ENCODE measurements at places on chromosomes 7 and 10.

DNA sequence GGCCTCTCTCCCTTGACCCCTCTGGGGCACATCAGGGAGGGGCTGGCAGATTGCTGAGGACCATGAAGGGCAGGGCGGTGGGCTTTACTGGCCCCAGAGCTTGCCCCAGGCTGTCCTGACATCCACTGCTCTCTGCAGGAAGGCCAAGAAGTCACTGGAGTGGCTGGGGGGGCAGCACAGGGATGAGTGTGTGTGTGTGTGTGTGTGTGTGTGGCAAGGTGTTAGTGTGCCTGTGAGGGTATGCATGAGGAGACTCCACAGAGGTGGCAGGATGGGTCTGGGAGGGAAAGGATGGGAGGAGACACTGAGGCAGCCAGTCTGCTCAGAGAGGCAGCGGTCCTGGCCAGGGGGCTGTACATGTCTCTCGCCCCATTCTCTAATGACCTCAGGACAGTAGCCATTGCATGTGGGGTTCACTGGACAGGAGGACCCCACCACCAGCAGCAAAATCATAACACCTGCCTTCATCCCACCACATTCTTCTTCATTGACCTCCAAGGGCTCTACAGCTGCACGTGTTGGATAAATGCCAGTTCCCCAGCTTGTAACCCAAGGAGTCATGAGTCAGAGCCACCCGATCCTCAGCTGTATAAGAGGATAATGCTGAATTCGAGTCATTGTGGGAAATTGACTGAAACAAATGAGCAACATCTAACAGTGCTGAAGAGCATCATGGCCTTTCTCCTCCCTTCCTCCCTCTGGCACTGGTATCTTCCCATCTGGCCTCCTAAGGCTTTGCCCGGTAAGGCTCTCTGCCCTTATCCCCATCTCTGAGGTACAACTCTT lies 720.5 kb downstream of the GRID1 start:
- no peak for DNase-seq

DNA sequence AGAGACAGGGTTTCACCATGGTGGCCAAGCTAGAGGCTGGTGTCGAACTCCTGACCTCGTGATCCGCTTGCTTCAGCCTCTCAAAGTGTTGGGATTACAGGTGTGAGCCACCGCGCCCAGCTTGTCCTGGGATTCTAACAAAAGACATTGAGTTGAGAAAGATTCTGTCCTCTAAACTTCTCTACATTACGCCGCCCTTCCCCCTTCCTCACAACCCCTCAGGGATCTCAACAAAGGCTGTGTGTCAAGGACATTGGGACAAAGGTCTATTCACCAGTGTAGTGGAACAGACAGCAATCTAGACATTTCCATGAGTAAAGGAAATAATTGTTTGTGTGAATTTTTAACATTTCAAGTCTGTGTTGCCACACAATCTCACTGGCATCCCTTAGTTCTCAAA lies 68.8 kb upstream of the KIF5B start:
- no peak for DNase-seq

DNA sequence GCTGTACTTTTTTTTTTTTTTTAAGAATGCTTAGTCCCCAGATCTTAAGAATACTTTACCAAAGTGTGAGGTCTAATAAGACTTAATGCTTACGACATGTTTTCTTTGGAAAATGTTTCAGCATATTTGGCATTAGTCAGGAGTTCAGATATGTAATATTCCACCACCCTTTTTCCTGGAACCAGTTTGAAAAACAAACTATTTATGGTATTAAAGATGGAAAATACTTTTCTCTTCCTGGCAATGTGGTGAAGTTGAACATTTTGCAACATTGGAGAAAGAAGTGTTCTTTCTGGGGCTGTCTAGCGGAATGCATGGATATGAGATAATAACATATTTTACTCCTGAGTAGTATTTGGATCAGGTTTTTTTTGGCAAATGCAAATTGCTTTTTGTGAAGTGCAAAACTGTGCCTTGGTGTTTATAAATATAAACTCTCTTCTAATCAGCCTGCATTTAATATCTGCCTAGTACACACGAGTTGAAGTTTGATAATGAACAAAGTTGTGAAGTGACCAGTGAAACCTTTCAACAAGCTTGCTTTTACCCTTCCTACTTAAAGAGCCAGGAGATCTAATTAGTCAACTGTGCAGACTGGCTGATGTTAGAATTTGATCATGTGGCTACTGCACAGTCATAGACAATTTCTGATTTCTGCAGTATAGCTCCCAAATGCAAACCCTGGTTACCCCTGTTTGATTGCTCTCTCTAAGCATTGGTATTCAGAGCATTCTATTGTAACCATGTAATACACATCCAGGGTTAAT lies 20.9 kb downstream of the MAP3K8 start:
- DNase-seq = no peak

GRCh38 chr10:132512693-132513345 lies 24.8 kb upstream of the INPP5A start:
- no peak for DNase-seq

GRCh38 chr7:45007106-45007505 lies 7.1 kb downstream of the CCM2 start:
- DNase-seq = no peak

DNA sequence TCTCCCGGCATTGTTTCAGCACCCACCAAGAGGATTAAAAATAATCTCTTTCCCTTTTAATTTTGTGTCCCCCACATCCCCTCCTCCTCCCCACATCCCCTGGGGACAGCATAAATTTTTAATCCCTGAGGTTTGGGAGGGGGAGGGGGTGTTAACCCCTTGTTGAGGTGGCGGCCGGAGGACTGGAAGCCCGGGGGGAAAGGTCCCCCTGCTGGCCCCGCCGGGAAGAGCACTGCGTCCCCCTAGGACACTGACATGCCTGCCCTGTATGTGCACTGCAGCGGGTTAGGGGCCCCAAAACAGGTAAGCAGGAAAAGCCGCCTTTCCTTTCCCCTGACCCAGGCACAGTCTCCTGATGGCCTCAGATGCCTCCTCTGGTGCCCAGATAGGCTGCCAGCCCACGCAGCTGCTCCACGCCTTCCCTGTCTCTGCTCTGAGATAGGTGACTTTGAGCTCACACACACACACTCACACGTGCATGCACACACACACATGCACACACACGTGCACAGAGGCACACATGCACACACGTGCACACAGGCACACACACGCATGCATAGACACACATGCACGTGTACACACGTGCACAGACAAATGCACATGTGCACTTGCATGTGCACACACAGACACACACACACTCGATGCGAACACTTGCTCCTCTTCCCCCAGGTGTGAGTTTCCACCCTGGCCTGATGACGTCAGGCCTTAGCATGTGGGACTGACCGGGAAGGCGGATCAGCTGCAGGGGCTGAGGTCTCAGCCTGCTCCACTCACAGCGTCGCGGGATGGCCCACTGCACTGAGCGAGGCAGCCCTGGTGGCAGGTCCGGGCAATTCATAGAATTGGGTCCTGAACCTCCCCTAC lies 12.3 kb downstream of the CNPY1 start:
- DNase-seq = no peak

- DNase-seq = no peak
Measured at GRCh38 chr10:98195120-98195519, 60.7 kb downstream of the R3HCC1L start.

DNA sequence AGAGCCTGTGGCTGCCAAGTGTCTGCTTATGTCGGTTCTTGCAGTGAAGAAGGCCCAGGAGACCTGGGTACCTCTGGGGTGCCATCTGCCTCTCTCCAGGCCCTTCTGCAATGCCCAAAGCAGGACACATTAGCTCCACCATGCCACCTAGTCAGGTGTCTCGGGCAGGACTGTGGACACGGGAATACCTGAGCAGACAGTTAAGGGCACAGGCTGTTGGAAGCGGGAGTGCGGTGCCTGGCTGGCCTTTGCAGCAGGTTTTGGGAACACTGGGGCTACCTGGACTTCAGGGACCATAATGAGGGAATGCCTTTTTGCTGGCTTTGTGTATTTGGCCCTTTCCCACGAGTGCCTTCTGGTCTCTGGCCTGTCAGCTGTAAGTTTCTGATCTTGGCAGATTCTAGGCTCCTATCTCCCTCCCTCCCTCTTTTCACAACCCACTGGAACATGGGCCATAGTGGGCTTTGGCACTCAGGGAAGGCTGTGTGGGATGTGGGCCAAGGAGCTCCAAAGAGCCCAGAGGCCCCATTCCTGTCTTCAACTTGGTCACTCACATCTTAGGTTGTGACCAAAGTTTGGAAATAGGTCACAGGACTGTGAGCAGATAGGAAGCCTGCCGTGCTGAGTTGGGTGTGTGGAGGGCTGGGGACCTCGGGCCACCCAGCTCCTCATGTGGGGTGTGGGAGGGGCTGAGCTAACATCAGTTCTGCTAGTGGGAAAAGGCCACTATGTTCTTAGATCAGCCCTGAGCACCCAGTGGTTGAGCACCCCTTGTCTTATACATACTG lies 41.5 kb upstream of the CXCL12 start:
- no peak for DNase-seq

DNA sequence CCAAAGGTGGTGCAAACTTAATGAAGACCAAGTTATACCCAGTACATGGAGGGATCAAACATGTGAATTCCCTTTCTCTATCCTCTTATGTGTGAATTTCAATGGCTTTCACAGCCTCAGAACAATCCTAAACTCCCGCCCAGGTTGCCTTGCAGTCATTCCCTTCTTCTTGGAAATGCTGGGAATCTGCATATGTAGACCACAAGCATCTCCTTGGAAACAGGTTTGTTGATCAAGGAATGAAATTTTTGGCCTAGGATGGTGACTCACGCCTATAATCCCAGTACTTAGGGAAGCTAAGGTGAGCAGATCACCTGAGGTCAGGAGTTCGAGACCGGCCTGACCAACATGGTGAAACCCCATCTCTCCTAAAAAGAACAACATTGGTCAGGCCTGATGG lies 77.8 kb upstream of the ABI1 start:
- DNase-seq = no peak

DNA sequence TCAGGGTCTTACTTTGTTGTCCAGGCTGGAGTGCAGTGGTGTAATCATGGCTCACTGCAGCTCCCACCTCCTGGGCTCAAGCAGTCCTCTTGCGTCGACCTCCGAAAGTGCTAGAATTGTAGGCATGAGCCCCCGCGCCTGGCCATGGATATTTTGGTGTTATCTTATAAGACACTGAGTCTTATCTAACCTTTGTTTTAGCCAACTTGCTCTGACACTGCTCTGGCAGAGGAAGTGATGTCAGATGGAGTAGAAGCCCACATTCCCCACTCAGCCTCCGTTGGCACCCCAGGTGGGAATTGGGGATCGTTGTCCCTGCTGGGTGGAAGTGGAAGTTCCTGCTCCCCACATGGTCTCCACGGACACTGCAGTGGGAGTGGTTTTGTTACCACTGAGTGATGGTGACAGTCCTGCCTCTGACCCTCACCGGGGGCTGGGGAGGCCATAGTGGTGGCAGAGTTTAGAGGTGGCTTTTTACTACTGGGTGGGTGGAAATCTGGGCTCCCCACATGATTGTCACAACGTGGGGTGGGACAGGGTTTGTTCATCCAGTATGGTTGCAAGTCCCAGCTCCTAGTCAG lies 98.9 kb downstream of the ANKRD61 start:
- no peak for DNase-seq

- DNase-seq = no peak
Measured at GRCh38 chr7:105611856-105612775, 30.8 kb upstream of the EFCAB10 start.

DNA sequence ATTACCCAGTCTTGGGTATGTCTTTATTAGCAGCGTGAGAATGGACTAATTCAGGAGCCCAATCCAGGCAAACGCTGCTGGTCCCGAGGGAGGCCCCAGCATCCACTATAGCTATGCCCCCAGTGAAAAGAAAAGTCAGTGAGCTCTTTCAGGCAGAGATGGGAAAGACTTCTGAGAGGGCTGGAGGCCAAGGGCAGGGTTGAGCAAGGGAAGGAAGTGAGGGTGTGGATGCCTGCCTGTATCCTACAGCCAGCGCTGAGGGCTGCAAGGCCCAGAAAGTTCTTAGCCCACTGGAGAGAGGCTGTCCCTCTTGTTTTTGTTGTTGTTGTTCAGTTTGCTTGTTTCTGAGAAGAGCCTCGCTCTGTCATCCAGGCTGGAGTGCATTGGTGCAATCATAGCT lies 261.6 kb downstream of the ZEB1 start:
- no peak for DNase-seq

DNA sequence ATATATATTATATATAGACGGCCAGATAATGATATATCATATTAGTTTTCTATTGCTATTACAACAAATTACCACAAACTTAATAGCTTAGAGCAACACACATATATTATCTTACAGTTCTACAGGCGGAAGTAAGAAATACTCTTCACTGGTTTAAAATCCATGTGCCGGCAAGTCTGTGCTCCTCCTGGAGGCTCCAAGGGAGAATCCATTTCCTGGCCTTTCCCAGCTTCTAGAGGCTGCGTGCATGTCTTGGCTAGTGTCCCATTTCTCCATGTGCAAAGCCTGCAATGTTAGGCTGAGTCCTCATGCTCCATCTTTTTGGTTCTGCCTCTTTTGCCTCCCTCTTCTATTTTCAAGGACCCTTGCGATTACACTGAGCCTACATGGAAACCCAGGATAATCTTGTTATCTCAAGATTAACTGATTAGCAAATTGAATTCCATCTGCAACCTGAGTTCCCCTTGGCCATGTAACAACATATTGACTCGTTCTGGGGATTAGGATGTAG lies 23.9 kb upstream of the PNLIPRP3 start:
- no peak for DNase-seq

DNA sequence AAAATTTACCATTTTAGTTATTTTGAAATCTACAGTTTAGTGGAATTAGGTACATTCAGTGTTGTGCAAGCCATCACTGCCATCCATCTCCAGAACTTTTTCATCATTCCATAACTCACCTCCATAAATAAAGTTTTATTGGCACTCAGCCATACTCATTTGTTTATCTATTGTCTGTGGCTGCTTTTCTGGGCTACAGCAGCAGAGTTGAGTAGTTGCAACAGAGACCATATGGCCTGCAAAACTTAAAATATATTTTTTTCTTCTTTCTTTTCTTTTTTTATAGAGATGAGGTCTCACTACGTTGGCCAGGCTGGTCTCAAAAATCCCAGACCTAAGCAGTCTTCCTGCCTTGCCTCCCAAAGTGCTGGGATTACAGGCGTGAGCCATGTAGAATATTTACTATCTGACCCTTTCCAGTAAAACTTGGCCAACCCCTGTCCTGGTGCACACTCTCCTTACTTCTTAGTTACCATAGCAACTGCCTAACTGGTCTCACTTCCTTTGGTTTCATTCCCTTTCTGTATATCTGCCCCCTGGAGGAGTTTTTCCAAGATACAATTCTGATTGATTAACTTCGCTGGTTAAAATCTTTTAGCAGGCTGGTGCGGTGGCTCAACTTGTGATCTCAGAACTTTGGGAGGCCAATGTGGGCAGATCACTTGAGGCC lies 133.2 kb downstream of the CUX1 start:
- no peak for DNase-seq

DNA sequence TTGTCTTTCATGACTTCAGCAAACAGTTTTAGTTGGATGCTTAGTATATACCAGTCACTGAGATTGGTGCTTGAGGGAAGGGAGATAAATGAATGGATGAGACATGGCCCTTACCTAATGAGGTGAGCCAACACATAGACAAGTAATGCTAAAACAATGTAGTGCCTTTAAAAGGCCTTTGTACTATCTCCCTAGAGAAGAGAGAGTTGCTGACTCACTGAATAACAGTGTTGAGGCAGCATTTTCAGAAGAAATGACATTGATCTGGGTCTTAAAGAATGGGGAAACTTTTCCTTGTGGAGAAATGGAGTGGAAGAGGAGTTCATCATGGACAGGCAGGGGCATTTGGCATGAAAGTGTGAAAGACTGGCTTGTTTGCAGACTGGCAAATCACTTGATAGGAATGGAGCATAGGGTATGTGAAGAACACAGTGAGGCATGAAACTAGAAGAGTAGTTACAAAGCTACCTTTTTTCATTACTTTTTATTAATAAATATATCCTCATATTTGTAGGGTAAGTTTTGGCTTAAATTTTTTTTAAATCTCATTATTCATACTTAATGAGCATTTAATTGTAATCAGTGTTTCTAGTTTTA lies 91.2 kb downstream of the KAT6B start:
- DNase-seq = no peak
